ENCODE measurements at places on chromosomes 7 and 10. TPM values are rescaled to one million over a fixed set of nuclear protein-coding genes. Genes with fewer than 3 reads are reported as not detected.

Gene NCF1
- total RNA-seq: not detected

DNA sequence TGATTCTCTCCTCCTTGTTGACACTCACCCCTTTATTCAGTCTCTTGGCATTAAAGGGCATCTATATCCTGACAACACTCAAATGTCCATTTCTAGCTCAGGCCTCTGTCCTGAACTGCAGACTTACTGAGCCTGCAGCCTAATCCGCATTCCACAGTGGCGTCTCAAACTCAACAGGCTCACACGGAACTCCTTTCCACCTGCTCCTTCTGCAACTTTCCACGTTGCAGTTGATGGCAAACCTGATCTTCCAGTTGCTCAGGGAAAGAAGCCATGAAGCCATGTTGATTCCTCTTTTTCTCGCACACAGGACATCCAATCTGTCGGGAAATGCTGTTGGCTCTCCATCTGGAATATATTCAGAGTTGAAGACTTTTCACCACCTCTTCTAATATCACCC lies 522.4 kb downstream of the CCSER2 start:
- no peak for DNase-seq

DNA sequence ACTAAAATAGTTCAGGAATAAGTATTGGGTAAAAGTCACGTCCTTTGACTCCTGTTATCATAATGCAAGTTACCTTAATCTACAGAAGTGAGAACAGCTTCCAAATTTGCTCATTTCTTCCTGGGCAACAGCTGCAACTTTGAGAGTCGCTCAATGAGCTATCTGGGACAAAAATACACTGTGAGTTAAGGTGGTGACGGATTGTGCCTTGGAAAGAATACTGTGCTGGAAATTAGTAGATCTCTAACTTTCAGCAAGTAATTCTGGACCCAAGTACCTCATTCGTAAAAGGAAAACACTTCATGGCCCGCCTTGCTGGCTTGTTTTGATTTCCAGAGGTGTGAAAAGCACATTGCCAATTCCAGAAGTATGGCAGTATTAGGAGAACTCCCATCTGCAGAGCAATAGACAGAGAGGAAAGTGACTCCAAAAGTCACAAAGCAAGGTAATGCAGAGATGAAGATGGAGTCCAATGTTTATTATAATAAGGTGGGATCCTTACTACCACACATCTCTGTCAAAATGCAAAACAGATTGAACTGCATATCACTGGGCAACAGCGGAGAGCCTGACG lies 626.0 kb downstream of the SORCS3 start:
- no peak for DNase-seq

DNA sequence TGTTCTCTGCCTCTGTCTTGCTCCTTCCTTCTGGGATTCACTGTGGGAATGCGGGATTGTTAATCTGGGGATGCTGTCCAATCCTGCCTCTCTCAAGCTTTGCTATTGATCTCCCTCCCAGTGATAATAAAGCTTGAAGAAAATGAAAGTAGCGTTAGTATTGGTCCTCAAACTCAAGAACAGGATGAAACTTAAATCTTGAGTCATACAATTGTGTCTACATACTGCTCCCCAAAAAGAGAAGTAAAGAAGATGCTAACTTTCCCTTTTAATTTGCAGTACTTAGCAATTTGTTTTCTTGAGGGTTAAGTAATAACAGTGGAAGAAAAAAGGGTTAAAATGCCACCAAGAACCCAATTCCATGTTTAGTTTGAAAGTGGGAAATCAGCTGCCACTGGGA lies 13.6 kb downstream of the CFTR start:
- no peak for DNase-seq

DNA sequence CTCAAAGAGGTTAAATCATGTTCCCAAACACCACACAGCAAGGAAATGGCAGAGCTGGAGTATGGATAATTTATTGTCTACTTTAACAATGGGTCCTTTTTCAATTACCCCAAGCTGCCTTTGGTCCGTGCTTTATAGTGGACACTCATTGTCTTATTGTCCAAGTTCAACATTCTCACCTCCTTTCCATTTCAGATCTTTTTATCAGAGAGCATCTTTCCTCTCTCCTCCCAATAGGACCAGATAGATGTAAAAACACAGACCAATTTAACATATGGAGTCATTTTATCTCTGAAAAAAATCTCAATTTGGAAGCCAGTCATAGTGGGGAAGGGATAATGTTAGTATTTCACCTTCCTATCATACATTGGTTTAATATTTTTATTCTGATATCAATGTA lies 83.5 kb upstream of the WAC start:
- DNase-seq: no peak

DNA sequence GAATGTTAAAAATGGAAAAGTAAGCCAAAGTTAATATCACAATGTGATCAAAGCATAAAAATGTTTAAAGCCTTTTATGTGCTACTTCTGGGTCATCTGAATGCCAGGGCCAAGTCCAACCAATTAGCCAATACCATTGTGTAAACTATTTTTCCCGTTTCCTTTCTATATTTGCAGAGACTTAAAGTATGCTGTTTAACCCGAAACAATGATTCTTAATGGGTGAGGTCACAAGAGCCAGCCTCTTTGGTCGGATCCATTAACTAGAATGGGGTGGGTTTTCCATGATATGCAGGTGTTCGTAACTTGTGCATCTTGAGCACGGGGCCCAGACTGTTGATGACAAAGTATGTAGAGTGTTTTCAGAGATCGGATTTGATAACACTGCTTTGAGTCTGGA lies 111.3 kb upstream of the IGFBP3 start:
- no peak for DNase-seq

- DNase-seq: peak; percentile 39
Measured at GRCh38 chr10:80104066-80104926, 25.8 kb downstream of the TMEM254 start.

DNA sequence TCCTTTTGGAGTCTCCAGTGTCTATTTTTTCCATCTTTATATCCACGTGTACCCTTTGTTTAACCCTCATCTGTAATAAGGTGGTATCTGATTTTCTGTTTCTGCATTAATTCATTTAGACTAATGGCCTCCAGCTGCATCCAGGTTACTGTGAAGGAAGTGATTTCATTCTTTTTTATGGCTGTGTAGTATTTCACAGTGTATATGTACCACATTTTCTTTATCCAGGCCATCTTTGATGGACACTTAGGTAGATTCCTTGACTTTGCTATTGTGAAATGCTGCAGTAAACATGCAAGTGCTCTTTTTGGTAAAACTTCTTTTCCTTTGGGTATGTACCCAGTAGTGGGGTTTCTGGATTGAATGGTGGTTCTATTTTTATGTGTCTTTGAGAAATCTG lies 128.0 kb upstream of the MTPN start:
- DNase-seq: no peak

DNA sequence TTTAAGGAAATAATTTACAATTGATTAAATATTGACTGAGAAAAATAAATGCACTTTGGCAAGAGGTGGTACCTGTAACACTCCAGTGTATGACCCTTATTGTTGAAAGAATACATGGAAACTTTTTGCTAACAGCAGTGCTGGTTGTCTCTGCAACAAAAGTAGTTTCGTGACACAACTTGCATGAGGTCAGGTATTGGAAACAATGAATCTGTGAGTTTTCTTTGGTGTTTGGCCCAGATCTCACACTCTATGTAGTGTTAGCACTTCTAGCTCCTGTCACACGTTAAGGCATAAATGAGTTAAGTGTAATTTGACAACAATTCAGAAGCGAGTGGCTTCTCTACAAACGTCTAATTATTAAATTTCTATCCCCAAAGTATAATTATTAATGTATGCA lies 137.7 kb upstream of the MDFIC start:
- DNase-seq: peak; percentile 91
